ENCODE measurements at places on chromosomes 4 and X. TPM values are rescaled to one million over a fixed set of nuclear protein-coding genes. Genes with fewer than 3 reads are reported as not detected.

DNA sequence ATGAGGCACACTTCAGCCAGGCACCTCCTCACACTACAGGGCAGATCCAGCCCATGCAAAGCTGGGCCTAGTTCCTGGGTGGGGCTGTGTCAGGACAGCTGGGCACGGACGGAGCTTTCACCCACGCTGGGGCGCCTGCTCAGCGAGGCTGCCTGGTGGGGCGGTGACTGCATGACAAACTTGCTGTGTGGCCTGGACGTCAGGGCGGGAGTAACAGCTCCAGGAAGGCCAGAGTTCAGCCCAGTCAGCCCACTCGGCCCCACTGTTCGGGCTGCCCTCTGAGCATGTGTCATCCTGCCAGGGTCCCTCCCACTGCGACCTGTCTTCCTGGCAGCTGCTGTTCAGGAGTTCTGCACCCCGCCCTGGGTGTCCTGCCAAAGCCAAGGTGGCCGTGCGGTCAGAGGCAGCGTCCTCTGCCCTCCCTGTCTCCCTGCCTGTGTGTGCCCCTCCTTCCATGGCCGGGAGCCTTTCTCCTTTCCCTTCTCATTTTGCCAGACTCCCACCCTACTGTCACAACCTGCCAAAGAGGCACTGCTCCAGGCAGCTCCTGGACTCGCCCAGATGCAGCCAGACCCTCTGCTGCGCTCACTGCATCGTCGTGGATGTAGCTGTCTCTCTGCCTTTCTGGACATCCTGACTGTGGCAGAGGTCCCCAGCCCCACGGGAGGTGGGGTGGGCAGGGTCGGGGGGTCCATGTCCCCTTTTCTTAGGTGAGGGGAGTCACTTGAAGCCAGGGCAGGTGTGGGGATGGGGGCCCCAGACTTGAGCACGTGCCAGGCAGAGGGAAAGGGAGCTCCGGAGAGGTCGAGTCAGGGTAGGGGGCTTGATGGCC, 33.0 kb upstream of the KIAA0232 start:
- no peaks in the 10 kb centered on the region for H3K27me3 ChIP-seq
- DNase-seq: no peak
- peaks cover 15% of the 10 kb centered on the region for H3K4me1 ChIP-seq
- H3K4me3 ChIP-seq: no peak overlapping the region
- no peak overlapping the region for H3K27ac ChIP-seq

- no peaks in the 10 kb centered on the region for H3K27me3 ChIP-seq
- no peaks in the 10 kb centered on the region for H3K4me1 ChIP-seq
- DNase-seq: no peak
- H3K4me3 ChIP-seq: no peak overlapping the region
Observed at GRCh38 chr4:169530048-169530447, 82.3 kb downstream of the NEK1 start.

- no peaks in the 10 kb centered on the region for H3K4me1 ChIP-seq
- H3K36me3 ChIP-seq: no peaks in the 10 kb centered on the region
- H3K4me3 ChIP-seq: no peak overlapping the region
- DNase-seq: no peak
- no peak overlapping the region for H3K27ac ChIP-seq
Observed at GRCh38 chr4:100870940-100871772, 353.3 kb upstream of the EMCN start.

DNA sequence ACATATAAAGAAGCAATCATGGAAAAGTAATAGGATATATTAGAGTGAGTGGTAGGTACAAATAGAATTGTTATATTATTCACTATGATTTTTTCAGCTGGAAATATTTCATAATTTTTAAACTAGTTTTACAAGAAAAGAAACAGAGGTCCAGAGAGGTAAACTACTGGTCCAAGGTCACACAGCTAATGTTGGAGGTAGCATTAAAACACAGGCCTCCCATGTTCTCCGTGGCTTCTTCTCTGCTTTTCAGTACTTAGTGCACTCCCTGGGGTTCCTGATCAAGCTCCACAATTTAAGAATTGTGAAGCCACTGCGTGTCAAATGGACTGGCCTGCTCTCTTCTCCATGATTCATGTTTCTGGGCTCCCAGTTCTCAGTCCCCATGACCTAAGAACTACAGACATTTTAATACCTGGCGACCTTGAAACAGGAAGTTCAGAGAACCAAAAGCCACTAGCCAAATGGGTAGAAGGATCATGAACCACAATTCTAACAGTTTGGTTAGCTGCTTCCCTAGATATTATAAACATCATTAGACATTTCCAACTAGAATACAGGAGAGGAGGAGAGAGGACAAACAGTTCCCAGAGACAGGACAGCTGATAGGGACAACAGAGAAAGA, 172.0 kb upstream of the KLF3 start:
- H3K27ac ChIP-seq: no peak overlapping the region
- peaks cover 34% of the 10 kb centered on the region for H3K4me1 ChIP-seq
- H3K36me3 ChIP-seq: no peaks in the 10 kb centered on the region
- DNase-seq: no peak

- no peak for DNase-seq
- H3K27me3 ChIP-seq: no peaks in the 10 kb centered on the region
- H3K27ac ChIP-seq: no peak overlapping the region
Observed at GRCh38 chrX:69197690-69198089, 32.4 kb upstream of the PJA1 start.

GRCh38 chr4:145890689-145891088, 47.9 kb downstream of the ZNF827 start:
- H3K27me3 ChIP-seq: no peaks in the 10 kb centered on the region
- H3K27ac ChIP-seq: no peak overlapping the region
- DNase-seq: no peak
- peaks cover 19% of the 10 kb centered on the region for H3K4me1 ChIP-seq

BBS12 gene
- 1.4 TPM for total RNA-seq

SULT1B1 gene
- 1.1 TPM for total RNA-seq

GRCh38 chr4:125115941-125116340, 198.8 kb upstream of the FAT4 start:
- H3K27me3 ChIP-seq: no peaks in the 10 kb centered on the region
- H3K27ac ChIP-seq: no peak overlapping the region
- no peak overlapping the region for H3K4me3 ChIP-seq
- H3K4me1 ChIP-seq: no peaks in the 10 kb centered on the region
- DNase-seq: no peak

GAB1 gene
- total RNA-seq: 0.79 TPM

All from activated CD8-positive, alpha-beta T cell treated with anti-CD3 and anti-CD28 coated beads, Interleukin-2, amount 10 ng/mL, durations not matched to agents 7 days and 5 days (primary cell).